ENCODE measurements at places on chromosomes 3 and 15. TPM values are rescaled to one million over a fixed set of nuclear protein-coding genes. Genes with fewer than 3 reads are reported as not detected.

DNA sequence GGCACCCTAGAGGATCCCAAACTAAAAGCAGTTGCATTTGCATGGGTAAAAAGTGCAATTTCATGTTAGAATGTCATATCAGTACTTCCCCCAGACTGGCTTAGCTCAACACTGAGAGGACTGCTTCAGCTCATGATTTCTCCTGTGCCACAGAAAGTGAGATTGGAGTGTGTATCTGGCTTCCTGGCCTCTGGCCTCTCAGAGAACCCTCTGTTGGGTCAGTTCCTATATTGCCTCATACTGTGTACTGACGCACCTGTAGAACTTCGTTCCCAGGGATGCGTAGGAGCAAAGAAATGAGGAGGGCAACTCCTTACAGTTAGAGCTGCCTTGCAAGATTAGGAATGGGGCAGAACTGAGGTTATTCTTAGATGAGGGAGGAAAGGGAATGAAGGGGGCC is 340.8 kb downstream of the TIGIT start:
- no peak for DNase-seq

Gene SYNPR
- polyA plus RNA-seq = not detected

- DNase-seq = no peak
Observed at GRCh38 chr15:51368751-51369450, 27.4 kb downstream of the GLDN start.

DNA sequence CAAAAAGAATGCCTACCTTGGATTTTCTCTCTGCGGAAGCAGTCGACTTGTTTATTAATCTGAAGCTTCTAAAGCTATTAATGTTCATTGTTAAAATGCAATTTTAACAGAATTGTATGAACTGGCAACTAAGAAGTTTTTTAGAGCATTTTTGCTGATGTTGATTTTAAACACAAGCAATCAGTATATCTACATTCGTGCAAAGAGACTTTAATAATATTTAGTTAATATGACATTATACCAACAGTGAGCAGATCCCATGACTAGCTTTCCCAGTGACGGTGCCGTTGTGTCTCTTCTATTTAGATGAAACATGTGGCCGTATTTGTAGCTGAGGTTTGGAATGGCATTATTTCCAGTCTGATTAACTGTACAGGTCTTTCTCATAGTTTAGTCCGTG is 88.0 kb downstream of the PEX5L start:
- DNase-seq = no peak

- no peak for DNase-seq
Observed at GRCh38 chr3:24375947-24376384, 118.7 kb downstream of the THRB start.

- DNase-seq = no peak
Observed at GRCh38 chr3:9291821-9292410, 42.5 kb upstream of the SRGAP3 start.

- DNase-seq = no peak
Observed at GRCh38 chr3:143716731-143717130, 131.5 kb downstream of the SLC9A9 start.

Gene RARB
- polyA plus RNA-seq = 7.4 TPM

DNA sequence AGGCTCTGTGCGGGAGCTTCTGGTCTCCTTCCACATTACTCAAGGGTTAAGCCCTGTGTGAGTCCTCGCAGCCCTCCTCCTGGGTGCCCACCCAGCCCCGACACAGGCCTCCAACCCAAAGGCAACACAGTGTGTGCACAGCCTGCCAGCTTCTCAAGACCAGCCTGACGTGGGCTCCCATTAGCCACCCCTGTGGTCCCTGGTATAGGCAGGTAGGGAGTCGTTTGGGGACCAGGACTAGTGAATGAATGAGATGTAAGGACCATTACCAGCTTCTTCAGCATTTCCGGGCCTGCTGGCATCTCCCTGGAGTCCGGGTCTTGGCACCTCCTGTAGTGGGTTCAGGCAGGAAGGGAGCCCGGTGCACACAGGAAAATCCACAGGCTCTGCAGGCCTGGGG is 20.2 kb upstream of the PLXNA1 start:
- DNase-seq = peak; percentile 23

GRCh38 chr15:86040356-86041033 is 39.2 kb upstream of the AGBL1 start:
- no peak for DNase-seq

DNA sequence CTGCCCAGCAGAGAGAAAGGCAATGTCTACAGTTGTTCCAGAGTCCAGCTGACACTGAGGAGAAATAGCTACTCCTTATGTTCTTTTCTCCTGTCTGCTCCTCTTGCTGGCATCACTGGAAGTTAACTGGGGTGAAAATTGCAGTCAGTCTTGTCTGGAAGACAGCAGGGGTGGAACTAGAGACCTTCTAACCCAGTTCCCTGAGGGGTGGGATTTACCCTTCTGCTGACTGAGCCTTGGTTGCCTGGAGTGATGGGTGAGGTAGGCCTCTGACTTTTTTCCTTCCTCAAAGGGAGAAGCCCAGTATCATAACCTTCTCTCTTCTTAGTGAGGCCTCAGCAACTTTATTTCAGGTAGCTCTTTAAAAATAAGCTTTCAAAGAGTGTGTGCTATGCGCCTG is 16.2 kb downstream of the ZNF609 start:
- no peak for DNase-seq

Gene PPP1R14D
- polyA plus RNA-seq = not detected

DNA sequence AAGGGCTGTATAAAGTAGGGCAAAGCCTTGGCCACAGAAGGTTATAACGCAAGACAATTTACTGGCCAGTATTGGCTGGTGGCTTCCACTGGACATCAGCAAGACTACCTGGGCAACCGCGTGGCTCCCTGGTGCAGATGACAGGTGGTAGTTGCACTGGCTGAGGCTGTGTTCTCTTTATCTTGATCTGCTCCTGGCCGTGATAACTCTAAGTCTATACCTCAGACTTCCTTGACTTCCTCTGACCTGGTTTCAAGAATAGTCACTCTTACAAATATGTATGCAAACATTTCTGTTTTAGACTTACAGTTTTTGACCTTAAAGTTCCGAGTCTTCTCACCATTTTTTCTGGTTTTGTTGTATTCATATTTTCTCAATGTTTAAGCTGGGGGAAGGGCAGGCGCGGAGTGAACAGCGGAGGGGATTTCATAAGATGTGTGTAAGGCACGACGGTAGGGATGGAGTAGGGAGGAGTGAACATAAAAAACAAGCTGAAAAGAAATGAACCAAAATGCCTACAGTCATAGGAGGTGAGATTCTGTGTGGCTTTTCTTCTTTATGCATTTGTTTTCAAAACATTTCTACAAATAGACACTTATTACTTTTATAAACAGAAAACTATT is 15.2 kb upstream of the TMEM212 start:
- no peak for DNase-seq

Gene RBSN
- 13.5 TPM for polyA plus RNA-seq

DNA sequence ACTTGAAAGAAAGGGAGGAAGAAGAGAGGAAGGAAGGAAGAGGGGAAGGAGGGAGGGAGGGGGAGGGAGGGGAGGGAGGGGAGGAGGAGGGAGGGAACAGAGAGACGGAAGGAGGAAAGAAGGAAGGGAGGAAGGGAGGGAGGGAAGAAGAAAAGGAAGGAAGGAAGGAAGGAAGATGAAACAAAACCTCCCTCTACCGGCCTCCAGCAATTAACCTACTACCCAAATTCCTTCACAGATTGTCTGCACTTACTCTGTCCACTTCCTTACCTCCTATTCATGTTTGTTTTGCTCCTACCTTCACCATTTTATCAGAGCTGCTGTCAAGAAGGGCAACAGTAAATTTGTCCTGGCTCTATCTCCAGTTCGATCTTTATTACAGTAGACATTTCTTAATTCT is 44.6 kb upstream of the BCL6 start:
- DNase-seq = no peak

Gene POLQ
- polyA plus RNA-seq = 0.22 TPM

DNA sequence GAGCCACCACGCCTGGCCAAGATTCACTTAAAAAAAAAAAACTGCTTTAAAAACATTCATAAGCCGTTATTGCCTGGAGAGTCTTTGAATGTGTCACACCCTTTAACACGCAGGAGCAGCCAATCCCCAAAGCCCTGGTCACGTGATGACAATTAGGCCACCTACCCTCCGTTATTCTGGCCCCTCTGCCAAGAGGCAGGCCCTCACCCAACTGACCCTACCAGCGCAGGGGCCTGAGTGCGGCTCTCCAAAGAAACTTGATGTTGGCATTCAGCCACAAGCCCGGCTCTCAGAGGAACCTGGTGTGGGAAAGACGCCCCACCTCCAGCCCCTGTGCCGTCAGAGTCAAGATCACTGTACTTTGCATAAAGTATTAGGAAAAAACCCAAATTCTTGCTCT is 11.6 kb upstream of the MUC4 start:
- DNase-seq = no peak

Gene FGD5
- polyA plus RNA-seq = 11.5 TPM

- DNase-seq = no peak
Observed at GRCh38 chr3:197302696-197303341, 4.4 kb upstream of the DLG1 start.
